ENCODE measurements at places on chromosomes 5 and 9.

DNA sequence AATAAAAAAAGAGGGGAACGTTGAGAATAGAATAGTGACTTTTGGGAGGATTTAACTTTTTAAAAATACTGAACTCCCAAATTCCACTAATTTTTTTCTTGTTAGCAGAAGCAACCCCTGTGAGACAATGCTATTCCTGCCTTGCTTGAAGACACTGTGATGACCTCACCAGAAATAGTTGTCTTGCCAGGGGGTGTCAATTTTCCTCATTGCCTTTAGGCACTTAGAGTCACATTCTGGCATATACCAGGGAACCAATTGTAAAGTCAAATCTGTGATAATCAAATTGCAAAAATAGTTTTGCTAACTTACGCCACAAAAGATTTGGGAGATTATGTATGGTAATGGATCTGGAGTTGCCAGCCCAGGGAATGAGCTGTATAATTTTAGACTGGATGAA, 42.8 kb upstream of the RPS23 start:
- no peak for DNase-seq

GRCh38 chr5:126398791-126399190, 24.4 kb upstream of the GRAMD2B start:
- no peak for DNase-seq

GRCh38 chr9:110797611-110798010, 129.0 kb downstream of the MUSK start:
- no peak for DNase-seq

- DNase-seq = no peak
Measured at GRCh38 chr5:127352068-127352467, 61.5 kb downstream of the MEGF10 start.

- no peak for DNase-seq
Measured at GRCh38 chr5:1048162-1048721, 39.6 kb downstream of the NKD2 start.

DNA sequence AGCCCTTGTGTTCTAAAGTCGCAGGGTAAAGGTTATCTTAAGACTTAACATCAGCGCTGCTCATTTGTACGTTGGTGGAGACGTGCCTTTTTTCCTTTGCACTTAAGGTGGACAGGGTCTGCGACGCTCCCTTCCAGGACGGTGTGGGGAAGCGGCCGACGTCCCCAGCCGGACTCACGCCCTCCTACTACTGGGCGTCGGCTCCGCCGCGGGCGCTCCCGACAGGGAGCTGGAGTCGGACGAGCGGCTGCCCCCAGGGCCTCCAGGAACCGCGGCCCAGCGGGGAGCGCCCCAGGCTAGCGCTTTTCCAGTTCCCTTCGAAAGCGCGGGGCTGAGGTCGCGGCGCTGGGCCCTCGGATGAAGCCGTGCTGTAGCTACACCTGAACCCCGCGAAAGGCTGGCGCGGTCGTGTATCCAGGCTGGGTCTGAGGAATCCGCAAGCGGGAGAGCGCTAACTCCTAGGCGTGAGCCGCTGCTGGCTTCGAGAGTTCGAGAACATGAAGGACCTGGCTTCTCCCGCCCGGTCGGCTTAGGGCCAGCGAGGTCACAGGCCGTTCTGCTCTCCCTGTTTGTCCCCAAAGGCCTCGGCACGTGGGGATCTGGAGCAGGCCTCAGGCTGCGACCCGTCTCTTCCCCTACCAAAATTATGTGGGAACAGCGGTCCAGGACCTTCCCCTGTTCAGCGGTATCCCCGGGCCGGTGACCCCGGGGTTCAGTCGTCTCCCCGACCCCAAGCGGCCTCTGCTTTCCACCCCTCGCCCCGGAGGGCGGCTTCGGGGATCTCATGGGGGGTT, 3.8 kb upstream of the DMRT3 start:
- DNase-seq = no peak

DNA sequence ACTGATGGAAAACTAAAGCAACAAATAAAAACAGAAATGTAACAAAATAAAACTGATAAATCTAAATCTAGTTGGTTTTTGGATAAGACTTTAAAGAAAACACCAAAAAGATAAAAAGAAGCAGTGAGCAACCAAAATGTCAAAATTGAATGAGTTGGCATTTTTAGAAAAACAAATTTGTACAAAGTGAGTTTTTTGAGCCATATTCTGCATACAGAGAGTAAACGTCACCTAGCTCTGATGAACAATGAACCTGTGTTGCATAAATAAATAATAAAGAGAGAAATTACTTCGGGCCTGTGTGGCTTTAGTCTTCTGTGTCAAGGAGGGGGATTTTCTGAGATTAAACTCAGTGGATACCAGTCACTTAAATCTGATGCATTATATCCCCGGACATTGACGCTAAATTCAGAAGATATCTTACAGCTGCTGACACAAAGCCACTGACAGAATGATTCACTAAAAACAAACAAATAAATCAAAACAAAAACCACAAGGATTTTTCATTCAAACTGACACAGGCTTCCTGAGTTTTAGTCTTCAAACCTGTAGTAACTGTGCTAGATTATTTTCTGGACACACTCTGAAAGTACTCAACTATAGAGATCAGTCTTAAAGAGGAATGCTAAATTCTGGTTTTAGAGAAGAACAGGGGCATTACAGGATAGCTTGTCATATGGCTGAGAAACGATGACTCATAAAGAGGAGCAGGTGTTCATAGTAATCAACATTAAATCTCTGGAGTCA, 403.5 kb upstream of the ST8SIA4 start:
- no peak for DNase-seq

DNA sequence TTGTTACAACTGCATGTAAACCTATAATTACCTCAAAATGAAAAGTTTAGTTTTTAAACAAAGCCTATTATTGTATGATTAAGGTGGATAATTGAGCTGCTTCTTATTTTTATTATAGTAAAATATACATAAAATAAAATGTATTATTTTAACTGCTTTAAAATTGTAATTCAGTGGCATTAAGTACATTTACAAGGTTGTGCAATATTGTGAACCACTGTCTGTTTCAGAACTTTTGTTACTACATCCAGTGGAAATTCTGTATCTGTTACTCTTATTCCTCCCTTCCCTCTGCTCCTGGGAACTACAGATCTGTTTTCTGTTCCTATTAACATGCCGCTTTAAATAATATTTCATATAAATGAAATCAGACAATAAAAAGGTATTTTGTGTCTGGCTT, 37.1 kb downstream of the ITGA1 start:
- no peak for DNase-seq

GRCh38 chr9:98372077-98372836, 116.8 kb upstream of the TBC1D2 start:
- DNase-seq = no peak

DNA sequence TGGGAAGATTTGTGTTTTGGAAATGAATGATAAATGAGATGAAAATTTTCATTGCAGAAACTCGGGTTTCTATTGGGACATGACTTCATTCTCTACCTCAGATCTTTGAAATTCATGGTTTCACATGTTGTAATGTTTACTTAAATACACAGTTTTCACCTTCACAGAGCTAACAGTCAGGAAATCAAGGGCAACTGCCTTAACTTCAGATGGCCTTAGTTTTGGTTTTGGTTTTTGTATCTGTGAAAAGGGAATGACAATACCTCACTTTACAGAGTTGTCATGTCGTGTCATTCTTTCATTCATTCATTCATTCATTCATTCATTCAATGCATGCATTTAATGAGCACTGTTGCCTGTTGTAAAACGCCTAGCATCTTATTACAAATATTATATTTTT, 41.9 kb downstream of the NIM1K start:
- no peak for DNase-seq

DNA sequence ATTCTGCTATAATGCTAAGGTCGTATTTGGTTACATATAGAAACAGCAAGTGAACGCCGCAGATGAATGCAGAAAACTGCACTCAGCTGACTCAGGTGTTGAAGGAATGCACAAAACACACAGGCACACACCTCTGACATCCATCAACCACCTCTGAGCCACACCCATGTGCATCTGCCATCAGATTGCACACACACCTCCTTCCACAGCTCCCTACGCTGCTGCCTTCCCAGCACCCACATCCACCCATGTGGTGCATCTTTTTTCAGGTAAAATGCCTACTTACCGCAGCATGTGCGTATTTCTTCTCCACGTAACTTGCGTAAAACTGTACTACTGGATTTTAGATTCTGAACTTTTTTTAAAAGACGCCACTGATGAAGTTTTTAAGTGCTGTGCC, 7.1 kb downstream of the STK10 start:
- DNase-seq = no peak

GRCh38 chr5:27472000-27472763, 433.8 kb upstream of the CDH9 start:
- DNase-seq = no peak

- DNase-seq = no peak
Measured at GRCh38 chr5:139396691-139397090, 1.8 kb upstream of the PROB1 start.

GRCh38 chr5:16573401-16573800, 43.4 kb downstream of the RETREG1 start:
- DNase-seq = no peak

GRCh38 chr5:41747301-41747700, 122.9 kb downstream of the OXCT1 start:
- DNase-seq = peak; percentile 47

- no peak for DNase-seq
Measured at GRCh38 chr5:106755789-106756188, 914.9 kb downstream of the EFNA5 start.

DNA sequence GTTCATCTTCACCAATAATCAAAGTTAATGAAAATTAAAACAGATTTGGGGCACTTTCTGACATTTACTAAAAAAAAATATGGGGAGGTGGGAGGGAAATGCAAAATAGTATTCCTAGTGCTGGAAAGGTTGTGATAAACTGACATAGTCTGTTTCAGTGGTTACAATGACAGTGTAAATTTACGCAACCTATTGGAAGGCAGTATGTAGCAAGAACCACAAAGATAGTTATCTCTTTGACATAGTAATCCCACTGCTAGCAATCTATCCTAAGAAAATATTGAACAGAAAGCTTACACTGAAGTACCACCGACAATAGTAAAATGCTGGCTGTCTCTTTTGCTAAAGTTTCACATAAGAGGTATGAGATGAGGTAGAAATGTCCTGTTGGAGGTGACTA, 15.1 kb upstream of the EPB41L4B start:
- no peak for DNase-seq

DNA sequence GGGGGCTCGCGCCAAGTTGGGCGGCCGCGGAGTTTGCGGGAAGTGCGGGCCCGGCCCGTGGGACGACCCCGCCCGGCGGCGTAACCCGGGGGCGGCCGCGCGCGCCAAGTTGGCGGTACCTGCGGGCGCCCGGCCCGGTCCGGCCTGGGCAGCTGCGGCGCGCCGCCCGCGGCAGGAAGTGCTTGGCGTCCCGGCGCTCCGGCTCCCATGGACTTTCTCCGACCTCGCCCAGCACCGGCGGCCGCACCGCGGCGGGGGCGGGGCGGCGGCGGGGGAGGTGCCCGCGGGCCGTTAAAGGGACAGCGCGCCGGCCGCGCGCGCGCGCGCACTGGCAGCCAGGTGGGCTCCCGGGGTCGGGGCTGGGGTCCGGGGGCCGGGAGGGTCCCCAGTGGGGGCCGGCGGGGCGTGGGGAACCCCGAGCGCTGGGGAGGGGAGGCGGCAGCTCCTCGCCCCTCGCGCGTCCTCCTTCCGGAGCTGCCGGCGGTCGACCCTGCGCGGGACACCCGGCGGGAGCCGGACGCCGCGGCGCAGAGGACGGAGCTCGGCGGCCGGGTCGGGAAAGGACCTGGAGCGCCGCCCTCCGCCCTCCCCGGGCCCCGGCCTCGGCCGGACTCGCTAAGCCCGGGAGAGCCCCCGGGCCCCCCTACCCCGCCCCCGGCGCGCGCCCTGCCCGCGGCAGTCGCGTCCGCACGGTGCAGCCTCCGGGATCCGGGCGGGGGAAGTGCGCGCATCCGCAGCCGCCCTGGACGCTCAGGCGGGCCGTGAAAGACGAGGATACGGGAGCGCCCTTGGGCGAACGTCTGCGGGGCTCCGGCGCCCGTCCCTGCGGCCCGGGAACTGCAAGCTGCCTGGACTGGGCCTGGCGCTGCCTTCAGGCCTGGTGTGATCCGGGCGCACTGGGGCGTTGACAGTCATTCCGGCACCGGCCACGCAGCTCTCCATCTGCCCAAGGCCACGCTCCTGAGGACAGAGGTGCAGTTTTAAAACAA, at the start of gene NACC2:
TSS of gene NACC2 (minus strand) at position 220 of the 989 bp plus-strand sequence. CDS start 44,768 bp downstream, outside the sequence.
- no peak for DNase-seq

- no peak for DNase-seq
Measured at GRCh38 chr5:134968055-134968454, 348 bp downstream of the CATSPER3 start.

- DNase-seq = no peak
Measured at GRCh38 chr9:107685376-107685775, 195.8 kb upstream of the KLF4 start.

GRCh38 chr9:131636593-131636992, 91.3 kb downstream of the PRRT1B start:
- DNase-seq = no peak

GRCh38 chr5:149151717-149152116, 10.4 kb downstream of the ABLIM3 start:
- DNase-seq = no peak

DNA sequence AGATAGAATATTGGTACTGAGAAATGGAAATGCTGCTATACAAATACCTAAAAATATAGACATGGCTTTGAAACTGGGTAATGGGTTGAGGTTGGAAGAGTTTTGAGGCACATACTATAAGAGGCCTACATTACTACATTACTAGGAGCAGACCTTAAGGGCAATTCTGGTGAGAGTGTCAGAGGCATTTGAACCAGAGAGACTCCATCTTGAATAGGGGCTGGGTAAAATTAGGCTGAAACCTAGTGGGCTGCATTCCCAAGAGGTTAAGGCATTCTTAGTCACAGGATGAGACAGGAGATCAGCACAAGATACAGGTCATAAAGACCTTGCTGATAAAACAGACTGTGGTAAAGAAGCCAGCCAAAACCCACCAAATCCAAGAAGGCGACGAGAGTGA, 104.6 kb upstream of the ADRA1B start:
- DNase-seq = no peak

GRCh38 chr5:23840083-23840482, 332.7 kb downstream of the PRDM9 start:
- DNase-seq = no peak

GRCh38 chr9:97479496-97480159, 21.8 kb upstream of the TMOD1 start:
- no peak for DNase-seq

GRCh38 chr5:32434221-32434620, 10.3 kb downstream of the ZFR start:
- DNase-seq = no peak

- DNase-seq = no peak
Measured at GRCh38 chr5:135740475-135740874, 94.0 kb upstream of the SLC25A48 start.

DNA sequence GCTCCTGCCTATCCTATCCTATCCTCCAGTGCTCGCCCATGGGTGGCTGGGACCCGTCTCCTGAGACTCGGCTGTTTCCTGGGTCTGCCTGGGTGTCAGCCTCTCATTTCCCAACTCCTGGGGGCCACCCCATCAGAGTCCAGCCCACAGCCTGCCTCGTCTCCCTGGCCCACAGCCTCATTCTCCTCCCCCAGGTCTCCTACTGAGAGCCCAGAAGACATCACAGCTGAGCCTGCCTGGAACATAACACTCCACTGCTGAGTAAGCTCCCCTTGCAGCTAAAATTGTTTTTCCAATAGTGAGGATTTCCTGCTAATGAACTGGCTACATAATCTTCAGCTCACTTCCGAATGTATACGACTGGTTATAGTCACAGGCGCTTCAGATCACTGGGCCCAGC, 95.3 kb downstream of the TTLL11 start:
- DNase-seq = no peak

- no peak for DNase-seq
Measured at GRCh38 chr5:85109616-85110015, 724.9 kb upstream of the EDIL3 start.

GRCh38 chr5:54257366-54258118, 52.8 kb downstream of the ARL15 start:
- DNase-seq = no peak

Measured in glomerular endothelial cell (primary cell).